ENCODE measurements at places on chromosomes 16 and 17.

DNA sequence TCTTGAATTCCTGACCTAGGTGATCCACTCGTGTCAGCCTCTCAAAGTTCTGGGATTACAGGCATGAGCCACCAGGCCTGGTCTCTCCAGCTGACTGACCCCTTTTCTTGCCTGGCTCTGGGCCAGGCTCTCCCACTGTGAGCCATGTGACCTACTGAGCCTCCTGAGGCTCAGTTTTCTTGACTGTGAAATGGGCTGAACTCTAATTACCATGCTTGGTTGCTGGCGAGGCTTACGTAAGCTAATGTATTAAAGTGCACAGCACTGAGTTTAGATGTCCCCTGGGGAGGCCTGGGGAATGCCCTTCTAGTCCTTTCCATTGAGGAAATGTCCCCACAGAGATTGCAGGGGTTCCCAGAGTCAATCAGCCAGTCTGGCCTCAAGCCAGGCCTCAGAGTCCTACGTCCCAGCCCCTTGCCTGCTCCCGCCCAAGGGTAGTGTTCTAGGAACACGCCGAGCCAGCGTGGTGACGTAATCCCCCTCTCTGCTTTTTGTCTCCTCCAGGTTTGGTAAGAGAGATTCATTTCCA lies 45.8 kb upstream of the LGALS9 start:
- DNase-seq = no peak

GRCh38 chr17:35372846-35373533 lies 431 bp downstream of the SLFN11 start:
- no peak for DNase-seq

DNA sequence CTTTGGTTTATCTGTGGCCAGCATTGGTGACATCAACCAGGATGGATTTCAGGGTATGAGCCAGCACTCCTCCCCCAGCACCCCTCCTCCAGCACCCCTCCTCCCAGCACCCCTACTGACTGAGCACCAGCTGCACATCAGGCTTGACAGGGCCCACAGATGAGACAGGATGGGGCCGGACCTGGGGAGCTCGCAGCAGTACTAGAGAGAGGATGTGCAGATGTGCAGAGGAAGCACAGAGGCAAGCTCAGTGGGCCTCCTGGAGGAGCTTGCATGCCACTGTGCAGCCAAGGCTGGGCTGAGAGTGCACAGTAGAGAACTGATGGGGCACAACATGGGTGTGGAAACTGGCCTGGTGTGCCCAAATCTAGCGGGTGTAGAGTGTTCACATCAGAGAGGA lies 16.2 kb downstream of the ITGA3 start:
- DNase-seq = no peak

GRCh38 chr16:77306075-77306474 lies 106.9 kb downstream of the SYCE1L start:
- DNase-seq = no peak

- DNase-seq = no peak
These were observed 308.3 kb downstream of the CA10 start for GRCh38 chr17:51850201-51850600.

- DNase-seq = peak; percentile 20
These were observed 2.3 kb downstream of the METRNL start for GRCh38 chr17:83081684-83082201.

- no peak for DNase-seq
These were observed 26.7 kb downstream of the SAP30BP start for GRCh38 chr17:75693500-75694481.

DNA sequence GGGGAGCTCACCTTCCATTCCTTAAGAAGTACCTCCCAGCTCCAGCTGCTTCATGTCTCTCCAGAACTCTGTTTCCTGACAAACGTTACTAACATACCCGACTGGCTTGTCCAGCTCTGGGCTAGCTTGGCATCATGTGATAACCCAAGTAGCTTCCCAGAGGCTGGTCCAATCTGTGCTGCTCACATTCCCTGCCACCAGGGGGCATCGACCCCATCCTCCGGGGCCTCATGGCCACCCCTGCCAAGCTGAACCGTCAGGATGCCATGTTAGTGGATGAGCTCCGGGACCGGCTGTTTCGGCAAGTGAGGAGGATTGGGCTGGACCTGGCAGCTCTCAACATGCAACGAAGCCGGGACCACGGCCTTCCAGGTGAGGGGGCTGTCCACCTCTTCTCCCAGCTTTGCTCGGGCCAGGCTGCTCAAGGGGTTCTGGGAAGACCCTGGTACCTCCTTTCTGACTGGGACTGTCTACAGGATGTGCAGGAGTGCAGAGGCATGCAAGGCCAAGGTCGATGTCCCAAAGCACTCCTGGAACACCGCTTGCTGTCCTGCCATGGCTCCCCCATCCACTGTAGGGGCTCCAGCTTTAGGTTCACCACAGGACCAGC lies 7.6 kb downstream of the EPX start:
- peak; percentile 18 for DNase-seq

DNA sequence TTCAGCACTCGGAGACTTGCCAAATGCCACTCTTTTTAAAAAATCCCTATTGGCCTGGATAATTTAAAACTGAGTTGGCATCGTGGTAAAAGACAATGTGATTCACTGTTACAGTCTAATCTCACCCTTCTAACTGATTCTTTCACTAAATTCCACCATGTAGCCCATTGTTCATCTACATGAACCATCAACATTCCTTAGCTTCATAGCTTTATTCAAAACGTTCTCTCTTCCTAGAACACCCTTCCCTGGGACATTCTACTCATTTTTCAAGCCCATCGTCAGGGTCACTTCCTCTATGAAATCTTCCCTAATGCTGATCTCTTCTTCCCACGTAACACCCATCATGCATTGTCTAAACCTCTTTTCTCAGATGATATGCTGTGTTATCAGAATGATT lies 15.7 kb upstream of the SHISA9 start:
- DNase-seq = no peak

GRCh38 chr16:55433030-55433429 lies 46.0 kb upstream of the MMP2 start:
- no peak for DNase-seq

DNA sequence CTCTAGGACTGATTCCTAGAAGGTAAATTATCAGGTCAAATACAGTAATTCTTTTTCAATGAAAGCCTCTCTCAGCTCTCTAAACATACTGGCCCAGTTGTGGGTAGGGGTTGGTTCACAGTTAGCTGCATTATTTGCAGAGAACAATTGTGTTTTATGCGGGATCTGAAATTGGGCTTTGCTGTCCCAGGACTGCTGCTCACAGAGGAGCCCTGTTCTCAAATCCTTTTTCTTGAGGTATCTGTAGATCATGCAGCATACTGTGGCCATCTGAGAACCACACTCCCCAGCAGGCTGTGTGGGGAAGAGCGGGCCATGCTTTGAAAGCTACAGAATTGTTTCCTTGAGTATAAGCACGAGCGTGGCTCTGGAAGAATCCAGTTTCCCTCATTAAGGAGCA lies 17.5 kb downstream of the MTHFSD start:
- no peak for DNase-seq

DNA sequence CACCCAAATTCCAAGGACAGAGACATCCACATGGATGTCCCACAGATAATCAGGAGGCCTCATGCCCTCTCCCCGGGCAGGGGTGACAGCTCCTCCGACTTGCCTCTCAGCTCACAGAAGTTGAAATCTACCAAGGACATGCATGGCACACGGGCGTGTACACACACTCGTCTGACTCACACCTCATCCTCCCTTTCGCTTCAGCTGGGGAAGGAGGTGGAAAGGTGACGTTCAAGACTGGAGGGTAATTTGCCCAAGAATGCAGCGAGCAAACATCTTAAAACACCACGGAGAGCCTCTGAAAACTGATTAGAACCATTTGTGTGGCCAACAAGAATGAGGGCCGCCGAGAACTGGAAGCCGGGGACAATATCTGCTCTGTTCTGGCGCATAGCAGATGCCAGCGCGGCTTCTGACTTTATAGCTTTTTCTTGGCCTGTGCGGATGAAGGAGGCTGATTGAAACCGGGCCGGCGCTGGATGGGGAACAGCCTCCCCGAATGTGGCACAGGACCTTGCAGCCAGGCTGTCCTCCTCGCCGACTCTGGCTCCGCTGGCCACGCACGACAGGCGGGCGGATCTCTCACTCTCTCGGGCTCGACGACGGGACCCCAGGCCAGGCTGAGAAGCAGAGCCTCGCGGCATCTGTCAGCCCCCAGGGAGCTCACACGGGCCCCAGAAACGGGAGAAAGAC lies 100.9 kb downstream of the C16orf95 start:
- DNase-seq = no peak

GRCh38 chr16:2664574-2664982 lies 17.7 kb upstream of the KCTD5 start:
- DNase-seq = no peak

DNA sequence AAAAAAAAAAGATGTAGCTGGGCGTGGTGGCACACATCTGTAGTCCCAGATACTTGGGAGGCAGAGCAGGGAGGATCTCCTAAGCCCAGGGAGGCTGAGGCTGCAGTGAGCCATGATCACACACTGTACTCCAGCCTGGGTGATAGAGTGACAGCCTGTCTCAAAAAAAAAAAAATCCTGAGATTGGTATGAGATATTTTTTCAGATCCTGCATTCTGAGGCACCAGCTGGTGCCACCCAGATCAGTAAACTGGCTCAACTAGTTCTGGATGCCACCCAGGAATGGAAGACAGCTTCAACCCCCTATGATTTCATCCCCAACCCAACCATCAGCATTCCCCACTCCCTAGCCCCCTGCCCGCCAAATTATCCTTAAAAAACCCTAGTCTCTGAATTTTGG lies 7.1 kb upstream of the GJC1 start:
- DNase-seq = no peak

DNA sequence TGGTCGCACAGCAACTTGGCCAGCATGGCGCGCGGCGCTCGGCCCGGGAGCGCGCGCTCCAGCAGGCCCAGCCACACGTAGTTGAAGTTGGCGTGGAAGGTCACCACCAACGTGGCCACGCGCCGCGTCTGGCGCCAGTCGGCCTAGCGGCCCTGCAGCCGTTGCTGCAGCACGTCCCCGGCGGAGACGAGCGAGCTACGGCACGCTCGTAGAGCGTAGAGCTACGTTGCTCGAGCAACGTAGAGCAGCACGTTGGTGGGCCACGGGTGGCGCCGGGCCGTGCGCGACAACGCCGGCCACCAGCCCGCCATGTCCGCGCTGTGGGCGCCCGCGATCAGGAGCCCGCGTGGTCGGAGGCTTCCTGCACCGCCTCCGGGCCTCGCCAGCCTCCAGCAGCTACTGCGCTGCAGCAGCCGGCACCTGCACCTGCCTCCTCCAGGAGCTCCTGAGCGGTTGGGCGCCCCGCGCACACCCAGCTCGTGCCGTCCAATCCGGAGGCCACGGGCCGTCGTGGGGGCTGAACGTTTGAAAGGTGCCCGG lies 13.4 kb upstream of the SULT1A1 start:
- DNase-seq = peak; percentile 44

GRCh38 chr16:5461574-5461973 lies 364.0 kb upstream of the EEF2KMT start:
- DNase-seq = no peak

- no peak for DNase-seq
These were observed 279.9 kb upstream of the DYNLRB2 start for GRCh38 chr16:80260906-80261311.

DNA sequence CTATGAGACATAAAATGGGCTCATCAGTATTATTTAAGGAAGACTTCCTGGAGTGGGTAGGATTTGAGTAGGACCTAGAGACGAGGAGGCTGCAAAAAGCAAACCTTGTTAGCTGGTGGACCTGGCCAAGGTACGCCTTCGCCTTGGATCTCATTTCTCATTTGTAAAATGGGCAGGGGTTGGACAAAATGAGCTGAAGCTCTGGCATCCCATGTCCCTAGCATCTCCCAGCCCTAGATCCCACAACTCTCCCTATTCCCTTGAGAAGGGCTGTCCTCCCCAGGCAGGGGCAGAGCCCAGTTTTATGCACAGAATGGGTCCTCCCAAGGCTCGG lies 306 bp upstream of the SPATA20 start:
- DNase-seq = no peak

- no peak for DNase-seq
These were observed 135.5 kb downstream of the IRF8 start for GRCh38 chr16:86034421-86034919.

DNA sequence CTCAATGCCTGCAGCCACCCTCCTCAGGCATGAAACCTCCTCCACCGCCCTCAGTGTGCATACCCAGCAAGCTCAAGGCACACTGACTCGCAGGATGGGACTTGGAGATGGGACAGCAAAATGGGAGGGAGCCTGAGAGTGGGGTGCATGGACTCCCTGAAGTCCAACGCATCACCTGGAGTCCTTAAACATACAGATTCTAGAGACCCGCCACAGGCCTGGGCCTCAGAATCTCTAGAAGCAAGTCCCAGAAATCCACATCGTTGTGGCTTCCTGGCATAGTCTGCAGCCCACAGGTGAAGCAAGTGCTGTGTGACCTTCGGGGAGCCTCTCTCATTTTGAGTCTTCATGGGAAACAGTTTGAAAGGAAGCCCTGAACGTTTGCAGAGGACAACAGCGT lies 3.6 kb upstream of the TBX21 start:
- DNase-seq = no peak

GRCh38 chr17:77320044-77320440 lies 179.3 kb downstream of the SEC14L1 start:
- no peak for DNase-seq

DNA sequence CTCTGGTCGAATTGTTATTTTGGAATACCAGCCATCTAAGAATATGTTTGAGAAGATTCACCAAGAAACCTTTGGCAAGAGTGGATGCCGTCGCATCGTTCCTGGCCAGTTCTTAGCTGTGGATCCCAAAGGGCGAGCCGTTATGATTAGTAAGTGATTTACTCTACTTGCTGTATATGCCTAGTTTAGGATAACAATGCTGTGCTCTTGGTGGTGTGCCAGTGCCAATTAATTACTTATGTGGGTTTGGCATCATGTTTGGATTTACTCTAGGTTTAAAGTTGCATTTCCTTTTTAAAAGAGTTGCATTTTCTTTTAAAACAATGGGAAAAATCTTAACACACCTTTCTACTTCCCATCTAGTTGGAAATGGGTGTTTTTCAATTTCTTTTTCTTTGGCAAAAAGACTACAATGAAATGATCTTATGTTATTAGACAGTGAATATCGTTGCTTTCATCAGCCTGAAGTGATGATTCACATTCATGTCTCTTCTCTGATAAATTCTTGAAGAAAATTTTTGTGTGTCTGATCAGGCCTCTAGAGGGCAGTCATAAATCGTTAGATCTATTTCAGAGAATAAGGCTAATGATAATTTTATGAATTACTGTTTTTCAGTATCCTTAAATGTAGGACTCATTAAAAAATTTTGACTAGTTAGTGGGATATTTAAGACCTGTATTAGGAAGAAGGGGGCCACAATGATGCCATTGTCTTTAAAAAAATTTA lies 5.6 kb downstream of the SF3B3 start:
- no peak for DNase-seq

GRCh38 chr16:70647441-70648359 lies 1.3 kb downstream of the IL34 start:
- DNase-seq = no peak
